ENCODE measurements at places on chromosomes 4 and X.
A peak's percentile ranks its signal among the peaks of the same experiment; 100 is the strongest.

DNA sequence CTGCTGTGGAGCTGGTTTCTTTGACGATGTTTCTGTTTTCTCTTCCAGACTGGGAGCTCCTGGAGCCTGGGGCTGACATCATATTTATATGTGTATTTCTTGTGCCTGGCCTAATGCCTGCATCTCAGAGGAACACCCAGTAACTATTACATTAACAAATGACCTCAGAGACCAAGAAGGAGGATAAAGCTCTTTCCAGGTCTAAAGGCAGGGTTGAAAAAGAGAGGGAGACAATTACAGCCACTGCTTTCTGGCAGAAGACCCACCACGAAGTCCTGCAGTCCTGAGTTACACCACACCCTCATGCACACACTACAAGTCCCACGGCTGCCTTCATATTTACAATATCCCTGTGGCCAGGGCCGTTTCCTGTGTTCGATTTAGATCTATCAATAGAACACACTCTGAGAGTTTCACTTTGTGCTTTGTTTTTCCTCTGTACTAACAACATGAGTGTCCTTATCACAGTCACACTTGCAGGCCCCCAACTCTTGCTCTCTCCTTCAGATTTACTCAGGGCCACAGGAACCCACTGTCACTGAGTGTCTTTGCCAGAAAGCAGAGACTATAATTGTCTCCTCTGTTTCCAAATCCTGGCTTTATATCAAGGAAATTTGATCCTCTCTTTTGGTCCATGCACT is 535.5 kb downstream of the MID1IP1 start:
- peaks cover 16% of the 10 kb centered on the region for H3K36me3 ChIP-seq
- H3K4me3 ChIP-seq, result no peak overlapping the region
- peak; percentile 17 for DNase-seq
- peak overlapping the region; percentile 75 for H3K27ac ChIP-seq
- peaks cover 48% of the 10 kb centered on the region for H3K4me1 ChIP-seq
- H3K27me3 ChIP-seq, result no peaks in the 10 kb centered on the region

DNA sequence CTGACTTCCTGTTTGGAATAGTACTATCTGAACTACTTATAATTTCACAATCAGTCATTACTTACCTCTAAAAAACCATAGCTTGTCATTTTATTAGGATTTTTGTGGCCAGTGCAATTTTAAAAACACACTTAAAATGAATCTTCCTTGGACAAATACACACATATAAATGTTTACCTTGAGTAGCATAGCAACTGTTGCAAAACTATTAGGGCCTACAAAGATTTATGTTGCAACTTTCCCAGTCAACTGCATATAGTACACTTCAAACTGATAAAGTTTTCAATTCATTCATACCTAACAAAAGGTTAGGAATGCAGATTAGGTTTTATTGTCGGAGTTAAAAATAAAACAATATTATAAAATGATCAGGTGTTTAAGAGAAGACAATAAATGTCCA is 193.0 kb downstream of the PDGFC start:
- H3K27me3 ChIP-seq, result no peaks in the 10 kb centered on the region
- no peak for DNase-seq
- H3K27ac ChIP-seq, result no peak overlapping the region
- no peaks in the 10 kb centered on the region for H3K4me1 ChIP-seq
- no peaks in the 10 kb centered on the region for H3K36me3 ChIP-seq

- no peak for DNase-seq
- H3K36me3 ChIP-seq, result no peaks in the 10 kb centered on the region
- no peak overlapping the region for H3K4me3 ChIP-seq
- H3K4me1 ChIP-seq, result no peaks in the 10 kb centered on the region
These were observed 347.2 kb upstream of the DDX53 start for GRCh38 chrX:22652596-22652995.

GRCh38 chr4:172865531-172866127 is 303.0 kb upstream of the GALNT7 start:
- H3K4me3 ChIP-seq, result no peak overlapping the region
- H3K36me3 ChIP-seq, result no peaks in the 10 kb centered on the region
- DNase-seq, result no peak
- no peaks in the 10 kb centered on the region for H3K27me3 ChIP-seq

- no peak overlapping the region for H3K27ac ChIP-seq
- peaks cover 13% of the 10 kb centered on the region for H3K4me1 ChIP-seq
- H3K36me3 ChIP-seq, result peaks cover 50% of the 10 kb centered on the region
- no peak for DNase-seq
- H3K4me3 ChIP-seq, result no peak overlapping the region
These were observed 20.4 kb downstream of the CASP6 start for GRCh38 chr4:109682875-109683274.

- DNase-seq, result no peak
- no peak within 1 kb of the TSS for H3K4me3 ChIP-seq
- no peaks in the 10 kb centered on the region for H3K4me1 ChIP-seq
- no peaks in the 10 kb centered on the region for H3K36me3 ChIP-seq
- no peak within 1 kb of the TSS for H3K27ac ChIP-seq
These were observed at the start of gene PABPC5 for GRCh38 chrX:91434351-91435168. Gene PABPC5, plus strand, starts transcription at chrX:91434839. Its CDS starts 739 bp downstream, at chrX:91435578.

Measured in activated T-helper 2 cell treated with anti-CD3 and anti-CD28 coated beads, Interferon-gamma antibody, Interleukin-2, Interleukin-4, amounts not matched to agents 10 μg/mL and 5 μg/mL and 100 μg/mL, durations not matched to agents 14 hours and 24 hours and 36 hours (primary cell).